ENCODE measurements at places on chromosomes 13 and 19.

- DNase-seq: no peak
These were observed 8.4 kb downstream of the DYRK1B start for GRCh38 chr19:39825531-39826076.

- DNase-seq: no peak
These were observed 23.0 kb upstream of the OLFM4 start for GRCh38 chr13:53005626-53006025.

- no peak for DNase-seq
These were observed 33.2 kb upstream of the CASP14 start for GRCh38 chr19:15015946-15016542.

DNA sequence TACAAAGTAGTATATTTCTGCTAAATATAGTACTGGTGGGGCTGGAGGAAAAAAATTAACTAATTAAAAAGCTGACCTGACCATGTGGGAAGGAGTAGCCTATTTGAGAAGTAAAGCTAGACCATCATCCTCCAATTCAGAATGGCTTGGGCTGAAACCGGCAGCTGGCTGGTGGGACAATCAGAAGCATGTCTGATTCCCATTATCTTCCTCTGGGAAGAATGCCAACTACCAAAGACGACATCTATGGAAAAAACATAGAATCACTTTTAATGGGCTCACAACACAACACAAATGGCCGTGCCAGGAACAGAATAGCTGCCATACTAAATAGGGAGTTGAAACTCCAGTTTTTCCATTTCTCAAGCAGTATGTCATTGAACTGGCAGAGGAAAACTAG, 120.4 kb upstream of the FREM2 start:
- DNase-seq: no peak

GRCh38 chr13:114027046-114027715, 53.3 kb upstream of the C13orf46 start:
- DNase-seq: no peak

DNA sequence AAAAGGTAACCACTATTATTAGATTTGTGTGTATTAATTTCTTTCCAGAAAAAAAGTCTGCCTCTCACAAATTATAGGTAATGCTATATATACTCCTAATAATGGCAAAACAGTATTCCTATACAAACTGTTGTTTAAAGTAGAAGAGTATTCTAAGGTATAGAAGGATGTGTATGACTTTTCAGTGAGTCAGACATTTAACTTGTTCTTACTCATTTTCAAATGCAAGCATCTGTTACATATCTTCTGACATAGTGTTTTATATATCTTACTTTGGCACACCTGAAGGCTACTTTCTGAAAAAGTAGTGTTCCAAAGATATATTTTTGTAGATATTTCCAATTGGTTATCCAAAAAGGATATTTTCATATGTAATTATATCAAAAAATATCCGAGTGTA, 3.5 kb upstream of the SLITRK5 start:
- no peak for DNase-seq

DNA sequence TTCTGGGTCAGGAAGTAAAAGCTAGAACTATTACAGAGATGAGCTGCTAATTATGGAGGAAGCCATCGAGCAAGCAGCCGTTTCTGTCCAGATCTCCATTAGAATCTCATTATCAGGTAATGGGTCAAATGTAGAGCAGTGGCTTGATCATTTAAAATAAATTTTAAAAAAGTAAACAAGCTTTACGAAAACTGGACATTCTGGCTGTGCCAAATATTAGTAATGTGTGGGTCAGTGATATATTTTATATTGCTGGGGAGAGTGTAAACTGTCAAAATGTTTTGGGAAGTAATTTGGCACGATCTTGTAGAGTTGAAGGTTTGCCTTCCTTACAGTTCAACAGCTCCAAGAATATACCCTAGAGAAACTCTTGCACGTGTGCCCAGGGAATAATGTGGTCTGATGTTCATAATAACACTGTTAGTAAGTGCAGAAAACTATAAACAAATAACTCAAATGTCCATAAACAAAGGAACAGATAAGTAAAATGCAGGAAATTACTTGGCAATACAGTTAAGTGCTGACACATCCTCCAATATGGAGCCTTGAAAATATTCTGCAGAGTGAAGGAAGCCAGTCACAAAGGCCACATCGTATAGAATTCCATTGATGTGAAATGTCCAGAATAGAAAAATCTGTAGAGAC, 127.2 kb upstream of the UBL3 start:
- DNase-seq: no peak

GRCh38 chr13:113665597-113666328, 1.3 kb upstream of the GRK1 start:
- no peak for DNase-seq

- DNase-seq: no peak
These were observed 112.1 kb downstream of the ZNF737 start for GRCh38 chr19:20453425-20453935.

DNA sequence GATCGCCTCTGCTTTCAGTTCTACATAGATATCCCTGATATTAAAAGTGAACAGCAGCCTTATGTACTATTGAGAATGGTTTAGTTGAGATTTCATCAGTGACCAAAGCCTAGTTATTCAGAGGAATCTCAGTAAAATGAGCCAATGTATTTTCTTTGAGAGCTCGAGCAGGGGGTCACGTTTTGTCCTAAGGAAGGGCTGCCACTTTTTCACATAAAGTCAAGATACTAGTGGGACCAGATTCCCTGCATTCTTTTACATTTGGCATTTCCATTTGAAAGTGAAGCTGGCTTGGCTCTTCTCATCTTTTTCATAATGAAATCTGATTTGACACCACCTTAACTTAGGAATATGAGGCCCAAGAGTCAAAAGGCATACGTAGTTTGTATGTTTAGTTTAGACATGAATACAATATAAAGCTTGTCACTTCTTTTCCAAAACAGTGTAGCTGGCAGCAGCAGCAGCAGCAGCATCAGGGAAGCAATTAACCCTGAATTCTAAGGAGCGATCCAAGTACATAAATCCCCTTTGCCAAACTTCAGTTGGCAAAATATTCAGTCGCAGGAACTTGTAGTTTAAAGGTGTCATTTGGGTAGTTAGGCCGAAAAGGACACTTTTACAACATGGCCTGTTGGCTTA, 1752.2 kb upstream of the PCDH20 start:
- DNase-seq: no peak

- DNase-seq: no peak
These were observed 51.3 kb downstream of the PTPRS start for GRCh38 chr19:5289060-5289990.

DNA sequence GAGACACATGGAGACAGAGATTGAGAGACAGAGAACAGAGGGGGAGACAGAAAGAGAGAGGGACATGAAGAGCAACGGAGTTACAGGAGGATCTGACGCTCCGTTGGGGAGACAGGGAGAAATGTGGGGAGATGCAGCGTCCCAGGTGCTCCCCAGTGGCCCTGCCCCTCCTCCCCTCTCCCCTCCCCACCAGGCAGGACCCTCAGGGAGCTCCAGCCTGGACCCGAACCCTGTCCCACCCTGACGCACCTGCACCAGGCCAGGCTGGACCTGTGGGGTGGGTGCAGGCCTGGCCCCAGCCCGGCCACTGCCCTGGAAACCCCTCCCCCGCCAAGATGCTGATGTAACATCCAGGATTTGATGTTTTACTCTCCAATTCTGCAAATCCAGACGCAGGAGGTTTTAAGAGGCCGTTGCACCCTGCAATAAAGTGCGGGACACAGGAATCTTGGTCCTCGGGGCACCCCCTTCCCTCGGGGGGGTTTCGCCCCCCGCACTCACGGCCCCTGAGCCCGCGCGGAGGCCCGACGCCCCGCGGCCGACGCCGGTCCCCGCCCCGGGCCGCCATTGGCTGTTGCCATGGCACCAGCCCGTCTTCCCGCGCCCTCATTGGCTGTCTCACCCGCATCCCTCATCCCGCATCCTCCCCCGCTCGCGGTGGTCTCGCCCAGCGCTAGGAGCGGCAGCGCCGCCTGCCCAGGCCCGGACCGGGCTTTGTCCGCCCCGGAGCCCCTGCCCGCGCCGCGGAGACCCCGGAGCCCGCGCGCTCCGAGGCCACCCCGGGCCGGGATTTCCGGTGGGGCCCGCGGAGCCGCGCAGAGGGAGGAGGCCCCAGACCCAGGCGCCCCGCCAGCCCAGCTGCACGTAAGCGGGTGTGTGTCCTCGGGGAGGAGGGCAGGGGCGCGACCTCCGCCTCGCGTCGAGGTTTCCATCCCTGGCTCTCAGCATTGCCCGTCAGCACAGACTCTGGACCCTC, at the start of gene APC2:
Gene APC2 (plus strand): TSS at position 655 of the 976 bp plus-strand sequence. CDS start 2,881 bp downstream, outside the sequence.
- no peak for DNase-seq

GRCh38 chr19:47470447-47471195, 1.1 kb downstream of the SLC8A2 start:
- no peak for DNase-seq

DNA sequence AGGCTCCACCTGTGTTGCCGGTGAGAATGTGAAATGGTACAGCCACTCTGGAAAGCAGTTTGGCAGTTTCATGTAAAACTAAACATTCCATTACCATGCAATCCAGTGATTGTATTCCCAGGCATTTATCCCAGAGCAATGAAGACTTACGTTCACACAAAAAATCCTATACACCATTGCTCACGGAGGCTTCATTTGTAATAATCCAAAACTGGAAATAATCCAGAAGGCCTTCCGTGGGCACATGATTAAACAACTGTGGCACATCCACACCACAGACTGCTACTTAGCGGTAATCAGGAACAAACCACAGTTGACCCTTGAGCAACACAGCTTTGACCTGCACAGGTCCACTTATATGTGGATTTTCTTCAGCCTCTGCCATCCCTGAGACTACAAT, 339.7 kb downstream of the MTUS2 start:
- no peak for DNase-seq

GRCh38 chr13:26921918-26922317, 161.3 kb upstream of the GPR12 start:
- DNase-seq: no peak

DNA sequence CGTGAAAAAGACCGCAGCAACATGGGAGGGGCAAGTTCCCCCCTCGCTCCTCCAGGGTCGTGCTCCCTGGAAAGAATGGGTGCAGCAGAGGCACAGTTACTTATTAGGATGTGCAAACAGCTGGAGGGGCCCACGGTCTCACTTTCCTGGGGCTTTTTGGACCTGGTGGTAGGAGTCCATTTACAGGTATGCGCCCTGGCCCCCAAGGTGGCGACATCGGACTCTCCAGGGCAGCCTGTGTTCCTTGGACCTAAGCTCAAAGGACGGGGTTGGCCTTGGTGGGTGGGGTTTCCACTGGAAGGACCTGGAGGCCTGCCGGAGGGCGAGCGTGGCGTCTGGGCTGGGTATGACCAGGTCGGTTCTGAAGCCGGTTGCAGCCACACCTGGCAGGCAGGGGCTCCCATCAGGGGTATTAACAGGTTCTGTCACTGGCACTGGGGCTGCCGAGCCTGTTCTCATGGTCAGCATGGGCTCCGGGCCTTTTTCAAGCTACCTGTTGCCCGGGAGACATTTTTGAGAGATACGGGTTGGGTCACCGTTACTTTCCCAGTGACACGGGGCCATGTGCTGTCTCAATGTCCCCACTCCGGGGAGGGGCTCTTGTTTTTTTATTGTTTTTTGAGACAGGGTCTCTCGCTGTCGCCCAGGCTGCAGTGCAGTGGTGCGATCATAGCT, 5.9 kb downstream of the ZFR2 start:
- no peak for DNase-seq

GRCh38 chr19:590396-590745, 690 bp downstream of the HCN2 start:
- no peak for DNase-seq

GRCh38 chr13:76455960-76456359, 430.2 kb downstream of the KCTD12 start:
- DNase-seq: no peak

- no peak for DNase-seq
These were observed 10.6 kb upstream of the CYSLTR2 start for GRCh38 chr13:48643159-48643558.

- DNase-seq: no peak
These were observed 2.4 kb upstream of the HSH2D start for GRCh38 chr19:16141043-16141442.

DNA sequence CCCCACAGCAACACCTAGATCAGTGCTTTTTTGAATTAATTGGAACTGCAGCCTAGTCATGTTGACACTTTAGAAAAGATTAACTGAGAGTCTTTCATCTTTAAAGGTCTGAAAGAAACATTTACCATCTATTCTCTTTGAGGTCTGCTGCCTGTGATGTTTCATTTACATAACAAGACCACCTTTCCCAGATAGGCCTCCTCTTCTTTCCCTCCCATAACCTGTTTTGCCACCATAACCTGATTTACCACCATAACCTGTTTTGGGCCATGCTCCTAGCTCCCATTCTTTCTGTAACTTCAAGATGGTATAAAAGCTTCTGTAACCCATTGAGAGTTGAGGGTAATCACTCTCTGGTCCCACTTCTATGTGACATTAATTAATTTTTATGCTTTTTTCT, 320.8 kb downstream of the PCDH20 start:
- DNase-seq: no peak
